ENCODE measurements at places on chromosomes 16 and 17.
A peak's percentile ranks its signal among the peaks of the same experiment; 100 is the strongest.

DNA sequence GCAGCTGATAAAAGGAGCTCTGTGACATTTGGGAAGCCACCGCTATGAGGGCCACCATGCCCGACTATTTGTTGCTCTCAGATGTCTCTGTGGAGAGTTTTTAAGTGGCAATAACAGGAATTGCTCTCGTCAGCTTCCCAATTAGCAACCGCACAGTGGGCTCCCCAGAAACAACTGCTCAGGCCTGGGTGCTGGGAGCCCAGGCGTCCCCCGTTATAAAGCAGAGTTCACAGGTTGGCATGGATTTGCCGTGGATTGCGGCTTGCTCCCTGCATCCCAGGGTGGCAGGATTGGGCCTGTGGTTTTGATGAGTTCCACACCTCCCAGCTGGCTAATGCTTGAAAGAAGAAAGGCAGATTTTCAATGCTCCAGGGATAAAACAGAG, 289.9 kb downstream of the CPPED1 start:
- no peak for DNase-seq

DNA sequence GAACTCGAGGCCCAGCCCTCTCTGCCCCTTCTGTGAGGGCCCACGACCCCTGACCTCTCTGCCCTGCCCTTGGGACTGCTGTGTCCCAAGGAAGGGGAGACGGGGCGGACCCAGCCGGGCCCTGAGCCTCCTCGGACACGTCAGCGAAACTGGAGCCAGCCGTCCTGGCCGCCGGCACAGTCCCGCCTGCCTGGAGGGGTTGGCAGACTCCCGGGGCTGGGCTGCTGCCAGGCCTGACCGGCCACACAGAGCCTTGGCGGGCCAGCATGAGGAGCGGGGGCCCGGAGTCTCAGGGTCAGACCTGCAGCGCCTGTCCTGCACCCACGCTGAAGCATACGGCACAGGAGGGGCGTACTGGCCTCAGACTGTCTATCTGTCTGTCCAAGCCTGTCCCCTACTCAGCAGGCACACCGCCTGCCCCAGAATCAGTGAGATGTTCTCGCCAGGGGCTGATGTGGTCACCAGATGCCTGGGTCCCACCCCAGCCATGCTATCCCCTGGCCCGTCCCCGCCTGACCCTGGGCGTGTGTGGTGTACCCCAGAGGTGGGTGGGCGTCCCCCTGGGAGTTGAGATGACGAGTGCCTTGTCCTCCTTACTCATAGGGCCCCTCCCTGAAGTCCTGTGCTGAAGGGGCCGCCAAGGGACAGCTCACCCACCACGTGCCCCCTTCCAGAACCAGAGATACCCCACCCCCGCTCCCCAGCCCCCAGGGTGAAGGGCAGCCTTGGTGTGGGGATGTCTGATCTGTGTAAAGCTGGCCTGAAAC, 4.7 kb downstream of the VASN start:
- DNase-seq, result peak; percentile 96

DNA sequence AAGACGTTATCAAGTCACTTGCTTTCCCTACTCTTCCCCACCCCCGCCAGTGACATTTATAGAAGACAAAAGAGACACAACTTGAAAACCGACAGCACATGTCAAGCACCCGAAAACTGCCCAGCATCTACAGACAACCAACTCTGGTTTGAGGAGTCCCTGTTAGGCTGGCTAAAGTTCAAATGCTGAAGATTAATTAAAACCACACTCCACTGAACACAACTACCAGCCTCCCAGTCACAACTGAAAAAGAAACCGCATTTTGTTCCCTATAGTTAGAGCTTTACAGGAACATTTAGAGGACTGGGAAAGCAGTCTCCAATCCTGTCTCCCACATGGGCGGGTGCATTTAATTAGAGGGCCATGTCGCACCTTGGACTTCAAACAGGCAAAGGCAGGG, 73.0 kb upstream of the COX10 start:
- DNase-seq, result no peak

DNA sequence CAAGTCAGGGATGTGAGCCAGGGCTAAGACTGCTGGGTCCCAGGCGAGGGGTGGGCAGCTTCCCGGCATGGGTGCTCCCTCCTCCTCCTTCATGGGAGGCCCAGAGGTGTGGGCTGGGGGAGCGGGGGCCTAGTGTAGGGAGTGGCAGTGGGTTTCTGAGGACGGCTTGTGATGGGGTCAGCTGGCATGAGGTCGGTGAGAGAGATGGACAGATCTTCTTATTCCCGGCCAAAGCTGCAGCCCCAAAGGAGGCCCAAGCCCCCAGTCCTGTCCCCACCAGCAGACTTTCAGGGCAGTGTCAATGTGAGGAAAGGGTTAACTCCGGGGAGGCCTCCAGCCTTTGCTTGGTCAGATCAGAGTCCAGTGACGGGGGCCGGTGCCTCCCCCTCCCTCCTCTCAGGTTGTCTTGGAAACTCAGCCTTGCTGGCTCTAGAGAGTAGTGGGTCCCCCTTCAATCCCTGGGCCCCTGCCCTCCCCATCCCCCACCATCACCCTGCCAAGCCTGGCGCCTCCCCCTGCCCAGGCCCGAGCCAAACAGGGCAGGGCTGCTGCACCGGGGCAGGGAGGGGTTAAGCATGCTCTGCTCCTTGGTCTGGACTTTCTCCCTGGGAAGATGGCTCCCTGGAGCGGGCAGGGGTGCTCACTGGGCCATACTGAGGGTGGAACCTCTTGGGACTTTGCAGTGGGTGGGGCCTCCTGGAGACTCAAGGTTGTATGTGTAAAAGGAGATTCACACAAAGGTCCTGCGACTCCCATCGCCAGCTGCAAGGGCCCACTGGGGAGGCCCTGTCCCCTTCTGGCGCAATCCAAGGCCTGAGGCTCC, 12.4 kb downstream of the NAT9 start:
- DNase-seq, result no peak

DNA sequence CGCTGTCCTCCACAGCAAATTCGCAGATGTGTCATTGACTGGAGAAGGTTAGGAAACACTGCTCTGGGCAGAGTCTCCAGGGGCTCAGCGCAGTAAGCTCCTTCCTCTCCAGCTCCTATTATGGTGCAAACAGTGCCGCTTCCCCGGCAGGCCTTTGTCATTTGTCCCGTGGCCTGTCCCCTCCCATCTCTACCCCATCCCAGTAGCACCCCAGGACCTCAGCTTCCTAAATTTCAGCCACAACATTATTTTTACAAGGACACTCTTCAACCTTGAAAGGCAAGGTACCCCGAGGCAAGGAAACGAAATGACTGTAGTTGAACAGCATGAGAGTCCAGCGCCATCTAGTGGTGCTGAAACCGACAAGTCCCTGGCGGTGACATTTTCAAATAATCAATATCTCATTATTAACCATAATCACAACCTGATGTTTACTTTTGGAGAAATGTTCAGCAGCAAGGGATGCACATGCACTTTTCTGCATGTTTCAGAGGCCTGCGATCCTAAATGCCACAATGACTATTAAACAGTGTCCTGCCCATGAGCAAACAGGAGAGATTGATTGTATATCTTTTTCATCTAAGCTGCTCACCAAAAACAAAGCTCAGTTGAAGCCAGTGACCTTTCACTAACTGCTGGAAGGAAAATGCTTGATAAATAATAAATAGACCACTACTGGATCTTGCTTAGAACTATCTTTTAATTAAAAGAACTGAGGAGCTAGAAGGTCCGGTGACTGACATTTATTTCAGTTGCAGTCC, 16.5 kb downstream of the MRPS23 start:
- DNase-seq, result peak; percentile 92

- peak; percentile 90 for DNase-seq
Measured at GRCh38 chr17:73349138-73349537, 37.3 kb upstream of the CDC42EP4 start.

DNA sequence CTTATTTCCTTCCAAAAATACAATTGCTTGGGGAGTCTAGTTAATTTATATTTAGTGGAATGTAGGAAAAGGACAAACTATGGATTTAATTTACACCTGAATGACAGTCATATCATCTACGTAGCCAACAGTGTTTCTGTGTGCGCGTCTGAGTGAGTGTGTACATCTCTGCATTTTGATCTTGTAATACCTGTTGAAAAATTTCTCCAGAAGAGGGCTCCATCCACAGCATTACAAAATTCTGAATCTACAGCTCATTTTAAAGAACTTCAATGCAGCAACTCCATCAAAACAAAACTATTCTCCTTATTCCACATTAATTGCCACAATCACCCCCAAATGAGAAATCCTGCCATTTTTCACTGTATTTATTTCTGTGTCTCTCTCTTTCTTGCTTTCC, 3.9 kb downstream of the CDH13 start:
- peak; percentile 38 for DNase-seq

GRCh38 chr16:89281829-89282228, 64.3 kb downstream of the ZNF778 start:
- no peak for DNase-seq

GRCh38 chr17:67449845-67450755, 73.0 kb downstream of the PITPNC1 start:
- DNase-seq, result no peak

- DNase-seq, result no peak
Measured at GRCh38 chr16:68082629-68083238, 2.4 kb upstream of the NFATC3 start.

- DNase-seq, result peak; percentile 74
Measured at GRCh38 chr17:17840751-17841591, 4.2 kb upstream of the SREBF1 start.

GRCh38 chr16:17578981-17579874, 108.5 kb upstream of the XYLT1 start:
- peak; percentile 88 for DNase-seq

DNA sequence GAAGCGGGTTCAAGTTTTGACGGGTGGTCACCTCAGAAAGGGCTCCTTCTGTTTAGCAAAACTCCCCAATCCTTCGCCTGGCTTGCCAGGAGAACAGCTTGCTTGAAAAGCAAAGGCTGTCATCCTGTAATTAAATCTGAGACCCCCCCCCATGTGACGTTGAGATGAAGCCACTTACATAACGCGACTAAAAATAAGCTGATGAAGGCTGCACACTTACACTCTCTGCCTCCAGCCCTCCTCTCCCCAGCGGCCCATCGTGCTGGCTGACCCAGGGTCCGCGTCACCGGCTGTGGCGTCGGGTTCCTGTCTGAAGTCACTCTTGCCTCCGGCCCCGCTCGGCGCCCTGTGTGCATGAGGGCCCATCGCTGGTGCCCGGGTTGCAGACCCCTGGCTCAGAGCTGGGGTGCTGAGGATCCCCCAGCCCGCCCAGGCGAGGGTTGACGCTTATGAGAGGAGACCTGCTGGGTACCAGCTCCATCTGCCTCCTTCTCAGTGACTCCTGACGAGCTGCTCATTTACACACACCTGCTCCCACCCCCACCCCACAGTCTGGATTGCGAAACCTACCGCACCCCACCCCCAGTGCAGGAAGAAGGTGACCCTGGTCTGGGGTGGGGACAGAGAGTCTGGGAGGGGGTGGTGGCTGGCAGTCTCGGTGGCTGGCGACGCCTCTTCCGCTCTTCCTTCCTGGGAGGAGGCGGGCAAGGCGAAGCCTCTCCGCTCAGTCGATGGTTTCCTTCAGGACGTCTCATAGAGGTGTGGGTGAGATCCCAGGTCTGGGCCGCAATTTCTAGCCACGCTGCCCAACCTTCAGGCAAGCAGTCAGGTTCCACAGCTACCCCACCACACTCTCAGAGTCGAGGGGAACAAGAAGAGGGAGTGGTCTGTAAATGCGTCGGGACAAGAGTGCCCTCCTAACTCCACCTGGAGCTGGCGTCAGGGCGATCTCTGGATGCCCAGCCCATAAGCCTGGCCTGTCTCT, 3.1 kb upstream of the BAIAP2 start:
- peak; percentile 31 for DNase-seq

GRCh38 chr17:73985466-73986015, 217.9 kb upstream of the RPL38 start:
- DNase-seq, result no peak

- DNase-seq, result no peak
Measured at GRCh38 chr17:72215928-72216327, 95.1 kb downstream of the SOX9 start.

GRCh38 chr16:76913046-76913445, 277.9 kb upstream of the MON1B start:
- DNase-seq, result no peak

GRCh38 chr16:60788631-60789030, 1247.6 kb downstream of the CDH8 start:
- no peak for DNase-seq

DNA sequence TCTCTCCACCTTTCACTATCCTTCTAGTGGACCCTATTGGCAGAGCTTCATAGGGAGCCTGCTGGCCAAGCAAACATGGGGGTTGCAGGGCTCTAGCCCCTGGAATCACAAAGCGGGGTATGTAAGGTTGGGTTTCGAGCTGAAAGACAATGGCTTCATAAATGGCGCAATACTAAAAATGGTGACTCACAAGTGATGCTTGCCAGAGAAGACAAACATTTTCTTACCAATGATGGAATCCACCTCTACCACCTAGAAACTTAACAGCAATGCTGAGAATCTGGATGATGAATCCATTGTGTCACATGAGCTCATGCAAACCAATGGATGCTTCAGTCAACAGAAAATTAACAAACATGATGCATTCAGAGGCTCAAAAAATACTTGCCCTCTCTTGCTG, 375.3 kb upstream of the PSMD7 start:
- no peak for DNase-seq

- no peak for DNase-seq
Measured at GRCh38 chr17:4898351-4898750, 985 bp upstream of the C17orf107 start.

- DNase-seq, result no peak
Measured at GRCh38 chr16:85364323-85365040, 248.6 kb upstream of the GSE1 start.

GRCh38 chr17:40457369-40457768, 14.1 kb downstream of the IGFBP4 start:
- DNase-seq, result no peak

GRCh38 chr16:85567935-85568334, 45.2 kb upstream of the GSE1 start:
- no peak for DNase-seq

GRCh38 chr17:36940313-36941264, 3.3 kb downstream of the LHX1 start:
- DNase-seq, result no peak

DNA sequence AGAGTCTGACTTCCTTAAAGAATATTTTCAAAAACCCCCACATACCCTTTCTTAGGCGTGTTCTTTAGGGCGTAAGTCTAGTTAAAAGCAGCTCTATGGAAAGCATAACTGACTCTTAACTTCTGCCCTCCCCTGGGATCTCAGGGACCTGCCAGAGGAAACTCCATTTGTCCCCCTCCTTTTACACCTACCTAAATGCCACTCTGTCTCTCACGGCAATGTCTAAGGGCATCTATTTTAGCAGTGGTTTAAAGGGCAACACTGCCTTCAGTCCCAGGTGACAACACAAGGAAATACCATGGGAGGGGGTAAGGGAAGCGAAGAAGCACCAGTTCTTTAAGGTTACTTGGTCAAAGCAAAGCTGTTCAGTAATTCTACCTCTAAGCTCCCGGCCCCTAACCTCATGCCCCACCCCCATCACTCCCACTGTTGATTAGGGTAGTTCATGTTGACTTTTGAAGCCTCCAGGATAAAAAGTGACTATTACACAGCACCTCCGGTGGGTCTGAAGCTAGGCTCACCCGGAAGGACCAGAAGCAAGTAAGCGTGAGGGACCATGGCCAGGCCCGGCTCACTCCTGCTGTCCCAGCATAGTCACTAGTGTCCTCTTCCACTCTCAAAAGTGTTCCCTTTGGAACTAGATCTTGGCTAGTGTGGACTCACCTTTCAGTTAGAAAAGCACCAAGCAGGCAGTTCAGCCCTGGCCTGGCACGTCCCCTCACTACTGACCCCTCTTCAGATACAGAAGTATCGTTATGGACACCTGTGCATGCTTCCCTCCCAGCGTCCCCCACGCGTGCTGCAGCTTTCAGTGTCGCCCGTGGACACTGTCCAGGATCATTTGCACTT, 47.1 kb downstream of the CYTH1 start:
- peak; percentile 79 for DNase-seq

All from stomach (tissue), 19 donors.